ENCODE measurements at places on chromosomes 4 and X.

DNA sequence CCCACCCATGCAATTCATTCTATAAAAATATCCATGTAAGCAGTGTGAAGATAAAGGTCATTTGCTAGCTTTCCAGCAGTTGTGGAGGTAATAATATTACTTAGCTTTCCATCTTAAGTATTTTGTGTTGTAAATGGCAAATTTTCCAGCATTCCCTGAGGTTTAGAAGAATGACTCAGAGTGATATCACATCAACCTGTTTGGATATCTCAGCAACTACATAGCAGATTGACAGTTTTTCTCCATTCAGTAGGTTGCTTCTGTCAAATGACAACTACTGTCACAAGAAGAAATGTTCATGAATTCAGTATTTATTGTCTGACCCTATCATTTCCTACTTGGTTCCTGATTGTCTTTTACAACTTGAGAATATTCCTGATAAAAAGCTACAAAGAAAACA, 434.9 kb upstream of the GALNTL6 start:
- no peak for DNase-seq

- DNase-seq = peak; percentile 7
Observed at GRCh38 chr4:129747756-129748155, 651.8 kb downstream of the C4orf33 start.

DNA sequence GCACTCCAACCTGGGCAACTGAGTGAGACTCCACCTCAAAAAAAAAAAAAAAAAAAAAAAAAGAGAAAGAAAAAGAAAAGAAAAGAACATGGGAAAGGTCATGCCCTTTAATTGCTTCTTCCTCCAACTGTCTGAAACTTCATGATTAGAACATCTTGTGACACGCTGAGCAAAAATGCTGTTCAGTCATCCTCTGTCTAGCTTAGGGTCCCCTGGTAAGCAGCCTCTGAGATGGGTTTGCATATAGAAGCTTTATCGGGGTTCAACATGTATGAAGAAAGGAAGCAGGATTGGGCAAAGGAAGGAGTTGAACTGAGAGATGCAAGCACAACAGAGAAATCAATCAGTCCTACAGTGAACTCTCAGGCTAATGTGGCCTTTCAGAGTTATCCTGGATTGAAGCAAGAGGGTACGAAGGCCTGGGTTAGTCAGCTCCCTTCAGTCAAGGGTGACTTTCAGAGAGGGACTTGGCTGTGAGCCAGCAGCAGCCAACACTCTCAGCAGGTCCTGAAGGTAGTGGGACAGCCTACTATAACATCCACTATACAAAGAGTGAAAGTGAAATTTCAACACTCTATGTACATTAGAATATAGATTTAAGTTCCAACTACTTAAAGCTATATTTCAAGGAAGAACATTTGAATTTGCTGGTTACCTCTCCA, 11.4 kb downstream of the MAOB start:
- DNase-seq = no peak

DNA sequence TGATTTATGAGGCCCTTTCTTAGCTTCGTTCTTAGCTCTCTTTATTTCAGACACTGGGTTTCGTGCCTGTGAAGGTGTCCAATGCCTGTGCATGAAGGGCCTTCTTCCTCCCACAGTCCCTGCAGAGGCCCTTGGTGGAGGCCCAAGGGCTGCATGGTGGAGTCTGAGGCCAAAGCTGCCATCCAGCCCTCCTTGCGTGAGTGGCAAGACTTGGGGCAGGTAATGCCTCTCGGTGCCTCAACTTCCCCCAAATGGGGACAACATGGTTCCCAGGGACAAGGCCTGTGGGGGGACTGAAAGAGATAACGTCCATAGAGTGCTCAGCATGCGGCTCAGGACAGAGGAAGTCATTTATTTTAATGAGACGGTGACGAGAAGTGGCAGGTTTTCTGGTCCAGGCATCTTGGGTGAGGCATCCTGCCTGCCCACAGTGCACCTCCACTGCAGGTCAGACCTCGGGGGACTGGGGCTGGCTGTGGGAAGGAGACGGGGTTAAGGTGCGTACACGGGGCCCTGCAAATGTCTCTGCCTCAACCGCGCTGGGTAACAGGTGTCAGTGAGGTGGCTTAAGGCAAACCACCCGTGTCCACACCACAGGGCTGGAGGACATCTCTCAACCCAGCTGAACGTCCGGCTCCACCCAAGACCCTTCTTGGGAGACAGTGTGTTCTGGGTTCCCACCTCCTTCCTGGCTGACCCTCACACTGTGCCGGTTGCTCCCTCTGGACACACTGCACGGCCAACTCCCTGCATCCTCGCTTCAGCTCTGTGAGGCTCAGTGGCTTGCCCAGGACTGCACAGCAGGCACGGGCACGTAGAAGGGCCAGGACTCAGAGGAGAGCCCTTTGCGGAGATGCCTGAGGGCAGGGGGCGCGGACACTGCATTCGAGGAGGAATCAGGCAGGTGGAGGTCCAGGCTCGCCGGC, 50.5 kb downstream of the PSAPL1 start:
- DNase-seq = no peak

DNA sequence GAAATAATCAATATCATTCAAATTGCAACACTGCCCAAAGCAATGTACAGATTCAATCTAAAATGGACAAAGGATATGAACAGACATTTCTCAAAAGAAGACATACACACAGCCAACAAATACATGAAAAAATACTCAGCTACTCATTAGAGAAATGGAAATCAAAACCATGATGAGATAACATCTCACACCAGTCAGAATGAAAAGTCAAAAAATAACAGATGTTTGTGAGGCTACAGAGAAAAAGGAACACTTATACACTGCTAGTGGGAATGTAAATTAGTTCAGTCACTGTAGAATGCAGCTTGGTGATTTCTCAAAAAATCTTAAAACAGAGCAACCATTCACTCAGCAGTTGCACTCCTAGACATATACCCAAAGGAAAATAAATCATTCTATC, 205.2 kb downstream of the DKK2 start:
- DNase-seq = no peak

GRCh38 chr4:81930506-81931238, 443.1 kb downstream of the HNRNPD start:
- no peak for DNase-seq

- no peak for DNase-seq
Observed at GRCh38 chr4:110503270-110504083, 27.5 kb downstream of the ENPEP start.

GRCh38 chr4:137608085-137608484, 75.8 kb upstream of the PCDH18 start:
- no peak for DNase-seq

- no peak for DNase-seq
Observed at GRCh38 chrX:136806891-136807410, 26.2 kb upstream of the ARHGEF6 start.

GRCh38 chr4:1200425-1201035, 28.1 kb upstream of the SPON2 start:
- no peak for DNase-seq

DNA sequence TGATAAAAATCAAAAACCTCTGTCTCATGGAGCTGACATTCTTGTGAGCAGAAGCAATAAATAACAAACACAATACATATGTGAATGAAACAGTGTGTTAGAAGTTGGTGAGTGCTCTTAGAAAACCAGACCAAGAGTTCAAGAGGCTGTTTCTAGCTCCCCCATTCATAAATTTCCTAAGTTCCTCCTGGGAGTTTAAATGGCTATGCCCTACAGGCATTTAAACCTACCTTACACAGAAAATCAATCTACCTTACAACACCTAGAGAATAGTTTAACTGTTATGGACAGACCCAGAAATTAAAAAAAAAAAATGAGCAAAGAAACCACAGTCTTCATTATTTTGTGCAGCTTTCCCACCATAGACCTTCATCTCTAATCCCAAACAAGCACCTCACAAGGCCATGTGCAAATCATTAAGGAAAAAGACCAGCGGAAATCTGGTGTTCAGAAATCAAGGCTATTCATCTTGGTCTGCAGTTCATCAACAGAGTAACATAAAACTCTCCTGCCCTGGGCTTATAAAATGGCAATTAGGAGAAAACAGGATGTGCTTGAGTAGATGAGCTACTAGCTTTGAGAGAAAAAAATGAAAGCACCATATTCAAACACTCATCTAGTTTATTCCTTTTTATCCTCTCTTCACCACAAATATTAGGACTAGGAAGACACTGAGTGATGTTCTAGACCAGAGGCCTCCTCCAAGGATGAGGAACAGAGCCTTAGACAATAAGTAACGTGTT, 147.2 kb downstream of the SHROOM3 start:
- DNase-seq = no peak

- no peak for DNase-seq
Observed at GRCh38 chrX:54560411-54560810, 30.4 kb downstream of the GNL3L start.

DNA sequence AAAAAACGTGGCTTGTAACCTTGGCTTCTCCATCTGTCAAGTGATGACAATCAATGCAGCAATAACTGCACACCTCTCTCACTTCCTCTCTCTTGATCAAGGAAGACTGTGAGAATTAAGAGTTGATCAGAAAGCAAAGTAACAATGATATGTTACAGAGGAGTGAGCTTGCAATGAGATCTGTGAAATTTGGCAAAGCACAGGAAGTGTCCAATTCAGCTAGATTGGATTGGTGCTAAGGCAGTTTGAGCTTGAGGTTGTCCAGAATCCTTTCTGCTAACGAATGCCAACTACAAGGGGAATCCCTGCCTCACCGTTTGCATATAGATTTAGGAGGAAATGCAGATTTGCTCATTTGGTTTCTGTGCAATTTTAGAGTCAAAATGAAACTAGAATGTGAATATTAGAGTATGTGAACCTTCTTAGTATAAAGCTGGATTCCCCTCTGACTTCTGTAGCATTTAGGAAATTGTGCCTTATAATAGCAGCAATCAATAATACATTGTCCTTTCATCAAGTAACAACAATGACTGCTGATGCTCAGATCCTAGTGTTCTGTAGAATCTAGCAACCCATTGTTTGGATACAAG, 346.4 kb downstream of the PTTG2 start:
- no peak for DNase-seq

GRCh38 chr4:163612762-163613161, 118.3 kb downstream of the TMA16 start:
- DNase-seq = no peak

- no peak for DNase-seq
Observed at GRCh38 chr4:85151786-85152185, 185.3 kb upstream of the WDFY3 start.

DNA sequence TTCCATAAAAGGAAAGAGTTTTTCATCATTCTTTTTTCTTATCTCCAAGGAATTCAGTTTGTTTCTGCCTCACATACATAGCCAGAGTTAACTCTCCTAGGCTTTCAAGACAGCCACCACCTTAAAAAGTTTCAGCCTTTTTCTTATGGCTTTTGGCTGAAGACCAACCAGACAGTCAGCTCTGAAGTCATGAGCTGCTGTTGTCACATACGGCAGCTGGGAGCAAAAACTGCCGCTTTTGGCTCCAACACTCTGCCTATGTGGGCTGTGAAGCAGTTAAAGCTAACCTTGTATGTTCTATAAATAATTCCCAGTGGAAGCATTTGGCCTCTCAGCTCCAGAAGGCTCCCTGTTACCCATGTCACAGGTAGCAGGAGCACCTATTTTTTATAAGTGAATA, 104.1 kb downstream of the KLHL4 start:
- DNase-seq = no peak

GRCh38 chr4:84966382-84967242, at the start of gene WDFY3:
Gene WDFY3, minus strand, starts transcription at chr4:84966690. Its CDS starts 106,099 bp downstream, at chr4:84860591.
- peak; percentile 76 for DNase-seq

- no peak for DNase-seq
Observed at GRCh38 chr4:153324046-153324445, 20.4 kb upstream of the MND1 start.

GRCh38 chrX:9988762-9989161, 21.6 kb downstream of the CLDN34 start:
- no peak for DNase-seq

- DNase-seq = peak; percentile 12
Observed at GRCh38 chr4:81499840-81500239, 28.1 kb upstream of the RASGEF1B start.

- no peak for DNase-seq
Observed at GRCh38 chrX:20059467-20060128, 57.1 kb downstream of the MAP7D2 start.

- no peak for DNase-seq
Observed at GRCh38 chr4:133186845-133187244, 37.8 kb downstream of the PCDH10 start.

- no peak for DNase-seq
Observed at GRCh38 chr4:115323106-115323707, 209.8 kb upstream of the NDST4 start.

DNA sequence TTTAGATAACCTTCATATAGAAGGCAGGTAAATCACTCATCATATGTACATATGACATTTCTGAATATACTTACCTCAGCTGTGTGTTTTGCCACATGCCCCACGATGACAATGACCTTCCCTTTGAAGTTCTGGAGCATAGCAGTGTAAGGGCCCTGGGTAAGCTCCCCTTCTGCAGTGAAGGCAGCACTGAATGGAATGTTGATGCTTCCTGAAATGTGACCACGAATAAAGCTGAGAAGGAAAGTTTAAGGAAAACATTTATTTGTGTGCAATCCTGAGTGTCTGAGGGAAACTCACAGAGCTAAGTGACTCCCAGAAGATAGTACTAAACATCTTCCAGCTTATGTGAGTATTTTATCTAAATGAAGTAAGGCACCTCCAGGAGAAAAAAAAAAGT, 200.1 kb downstream of the NPNT start:
- DNase-seq = no peak

GRCh38 chr4:3221184-3221494, 27.8 kb upstream of the MSANTD1 start:
- DNase-seq = no peak

- no peak for DNase-seq
Observed at GRCh38 chr4:99863804-99864203, 30.4 kb downstream of the LAMTOR3 start.

GRCh38 chr4:7264694-7265093, 72.4 kb downstream of the SORCS2 start:
- no peak for DNase-seq

- DNase-seq = no peak
Observed at GRCh38 chr4:69750346-69750745, 10.1 kb downstream of the SULT1B1 start.

DNA sequence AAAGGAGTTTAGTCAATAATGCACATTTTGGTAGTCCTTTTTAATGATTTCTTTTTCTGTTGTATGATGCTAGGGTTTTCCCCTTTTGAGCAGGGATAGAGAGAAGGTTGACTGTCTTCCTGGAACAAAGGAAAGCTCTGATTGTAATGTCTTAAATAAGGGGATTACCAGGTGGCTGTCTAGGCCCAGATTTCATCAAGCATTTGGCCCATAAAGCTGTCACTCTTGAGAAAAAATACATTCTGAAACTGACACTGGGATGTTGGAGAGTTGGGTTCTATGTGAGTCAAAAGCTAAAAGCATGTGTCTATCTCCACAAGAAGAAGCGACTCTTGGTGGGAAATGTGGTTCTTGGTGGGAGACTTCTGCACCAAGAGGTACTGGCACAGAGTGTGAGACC, 26.4 kb downstream of the KIAA1210 start:
- DNase-seq = no peak

- no peak for DNase-seq
Observed at GRCh38 chr4:28686618-28687017, 1826.0 kb downstream of the STIM2 start.

DNA sequence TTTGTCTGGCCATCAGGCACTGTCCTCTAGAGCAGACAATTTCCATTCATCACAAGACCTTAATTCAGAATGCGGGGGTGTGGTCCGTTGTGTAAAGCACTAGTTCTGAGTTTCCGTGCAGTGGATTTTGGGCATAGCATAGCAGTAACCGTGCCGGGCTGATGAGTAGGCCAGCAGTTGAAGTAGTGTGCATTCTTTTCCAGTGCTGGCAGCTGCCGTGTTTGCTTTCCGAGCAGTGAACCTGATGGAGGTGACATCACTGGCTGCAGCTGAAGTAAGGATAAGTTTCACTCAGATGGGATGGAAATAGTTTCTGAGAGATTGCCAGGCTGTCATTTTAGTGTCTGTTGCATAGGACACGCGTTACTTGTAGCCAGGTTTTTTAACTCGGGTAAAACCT, 107.0 kb upstream of the STIM2 start:
- DNase-seq = no peak
